ENCODE measurements at places on chromosomes 12 and 14.

DNA sequence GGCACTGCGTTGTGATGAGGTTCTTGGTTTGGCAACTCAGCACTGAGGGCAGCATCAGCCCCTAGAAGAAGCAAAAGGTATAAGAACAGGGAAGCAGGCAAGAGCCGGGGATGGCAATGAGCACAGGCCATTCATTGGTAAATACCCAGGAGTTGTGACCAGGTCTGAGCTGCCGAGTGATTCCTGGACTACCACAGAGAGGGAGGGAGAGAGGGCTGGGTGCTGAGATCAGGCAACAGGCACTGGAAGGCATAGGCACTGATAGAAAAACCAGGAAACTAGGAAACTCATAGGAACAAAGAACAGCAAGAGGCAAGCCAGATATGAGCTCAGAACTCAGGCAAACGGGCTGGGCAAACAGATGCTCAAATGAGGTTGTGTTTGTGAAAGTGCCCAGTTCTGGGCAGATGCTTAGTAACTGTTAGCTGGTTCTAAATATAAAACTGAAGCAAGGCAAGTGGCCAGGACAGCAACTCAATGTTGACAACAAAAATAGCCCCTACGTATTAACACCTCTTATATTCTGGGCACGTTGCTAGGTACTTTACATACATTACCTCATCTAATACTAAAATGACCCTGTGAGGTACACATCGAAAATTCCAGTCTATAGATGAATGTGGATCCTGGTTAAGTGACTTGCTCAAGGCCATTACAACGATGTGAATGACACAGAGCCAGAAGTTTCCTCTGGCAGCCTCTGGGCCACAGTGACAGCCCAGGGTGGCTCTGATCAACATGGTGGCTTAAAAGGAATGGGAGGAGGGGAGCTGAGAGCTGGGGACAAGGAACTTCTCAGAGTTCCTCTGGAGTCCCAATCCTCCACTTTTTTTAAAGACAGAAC lies 121.1 kb downstream of the PRMT8 start:
- DNase-seq: no peak

DNA sequence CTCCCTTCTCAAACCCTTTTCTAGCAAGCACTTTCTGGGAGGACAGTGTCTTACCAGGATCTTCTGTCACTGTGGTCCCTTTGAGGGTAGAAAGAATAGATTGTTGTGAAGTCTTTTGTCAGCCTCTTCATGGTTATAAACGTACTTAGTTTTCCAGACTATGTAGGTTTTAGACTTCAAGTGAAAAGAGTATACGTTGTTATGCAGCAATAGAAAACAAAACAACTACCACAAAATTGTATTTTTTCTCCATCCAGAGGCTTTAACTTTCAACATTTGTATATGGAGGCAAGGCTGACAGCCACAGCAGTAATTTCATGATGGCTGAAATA lies 23.7 kb downstream of the PRKCH start:
- DNase-seq: no peak

GRCh38 chr12:1606021-1606622 lies 11.7 kb upstream of the FBXL14 start:
- peak; percentile 70 for DNase-seq

DNA sequence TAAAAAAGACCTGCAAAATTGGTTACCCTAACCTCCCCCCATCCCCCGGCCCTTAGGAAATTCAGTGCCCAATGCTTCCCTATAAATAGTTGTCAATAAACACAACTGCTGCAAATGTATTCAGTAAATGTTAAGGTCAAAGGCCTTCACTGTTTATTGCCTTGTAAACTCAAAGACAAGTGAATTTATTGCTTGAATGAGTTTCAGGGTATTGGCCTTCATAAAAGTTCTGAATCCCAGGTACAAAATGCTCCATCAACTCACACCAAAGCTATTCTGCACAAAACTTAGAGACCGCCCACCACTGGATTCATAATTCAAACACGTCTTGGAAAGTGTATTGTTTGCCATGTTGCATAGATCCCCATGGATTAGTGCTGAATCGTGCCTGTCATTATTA lies 63.3 kb upstream of the CDKN3 start:
- no peak for DNase-seq

DNA sequence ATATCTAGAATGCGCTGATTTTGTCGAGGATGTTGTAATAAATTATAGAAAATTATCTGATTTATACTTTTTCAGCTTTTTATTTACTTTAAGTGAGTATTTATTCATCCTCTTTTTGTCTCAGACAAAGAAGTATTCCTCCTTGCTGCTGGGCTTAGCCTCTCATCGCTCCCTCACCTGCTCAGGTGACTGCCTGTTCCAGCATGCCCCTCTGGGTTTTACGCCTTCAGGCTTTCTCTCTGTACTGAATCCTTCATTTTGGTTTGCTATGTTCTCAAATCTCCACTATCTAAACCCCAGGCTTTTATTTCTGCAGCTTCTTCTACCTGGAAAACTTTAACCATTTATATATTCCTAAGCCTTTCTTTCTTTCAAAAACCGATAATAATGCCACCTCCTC lies 1650.9 kb upstream of the SEL1L start:
- no peak for DNase-seq

- DNase-seq: no peak
Measured at GRCh38 chr12:111425655-111426054, 19.9 kb downstream of the SH2B3 start.

DNA sequence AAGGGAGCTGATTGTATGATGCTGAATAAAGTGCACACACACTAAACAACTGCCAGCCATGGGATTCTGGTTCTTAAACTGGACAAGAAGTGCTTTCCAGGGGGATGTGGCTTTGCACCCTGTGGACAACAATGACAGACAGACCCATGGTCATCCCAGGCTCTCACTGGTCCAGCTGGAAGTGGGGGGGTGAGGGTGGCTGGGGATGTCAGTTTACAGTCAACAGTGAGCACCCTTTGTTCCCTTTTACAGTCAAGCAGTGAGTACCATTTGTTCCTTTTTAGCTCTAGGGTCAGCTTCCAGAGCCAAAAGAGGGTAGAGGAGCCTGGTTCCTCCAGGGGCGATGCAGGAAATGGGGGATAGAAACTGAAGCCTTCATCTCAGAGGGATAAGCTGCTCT lies 100.7 kb downstream of the SMOC1 start:
- no peak for DNase-seq

- no peak for DNase-seq
Measured at GRCh38 chr12:124340080-124340900, 45.4 kb downstream of the RFLNA start.

GRCh38 chr14:52703225-52703624 lies 3.8 kb upstream of the PSMC6 start:
- DNase-seq: no peak

- peak; percentile 82 for DNase-seq
Measured at GRCh38 chr14:104473244-104473565, 106.4 kb upstream of the C14orf180 start.

- DNase-seq: no peak
Measured at GRCh38 chr12:50933459-50934124, 18.8 kb upstream of the HIGD1C start.

DNA sequence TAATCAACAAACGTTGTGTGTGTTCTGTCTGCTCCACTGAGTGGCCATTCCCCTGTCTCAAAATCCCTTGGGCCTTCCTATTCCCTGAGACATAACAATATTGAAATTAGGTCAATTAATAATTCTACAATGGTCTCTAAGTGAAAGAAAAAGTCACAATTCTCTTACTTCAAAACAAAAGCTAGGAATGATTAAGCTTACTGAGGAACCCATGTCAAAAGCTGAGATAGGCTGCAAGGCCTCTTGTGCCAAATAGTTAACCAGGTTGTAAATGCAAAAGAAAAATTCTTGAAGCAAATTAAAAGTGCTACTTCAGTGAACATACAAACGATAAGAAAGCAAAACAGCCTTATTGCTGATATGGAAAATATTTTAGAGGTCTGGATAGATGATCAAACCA lies 65.0 kb upstream of the AMIGO2 start:
- no peak for DNase-seq

GRCh38 chr12:76030341-76031080 lies 1.1 kb downstream of the PHLDA1 start:
- no peak for DNase-seq

- no peak for DNase-seq
Measured at GRCh38 chr12:49871263-49871561, 28.3 kb upstream of the BCDIN3D start.

DNA sequence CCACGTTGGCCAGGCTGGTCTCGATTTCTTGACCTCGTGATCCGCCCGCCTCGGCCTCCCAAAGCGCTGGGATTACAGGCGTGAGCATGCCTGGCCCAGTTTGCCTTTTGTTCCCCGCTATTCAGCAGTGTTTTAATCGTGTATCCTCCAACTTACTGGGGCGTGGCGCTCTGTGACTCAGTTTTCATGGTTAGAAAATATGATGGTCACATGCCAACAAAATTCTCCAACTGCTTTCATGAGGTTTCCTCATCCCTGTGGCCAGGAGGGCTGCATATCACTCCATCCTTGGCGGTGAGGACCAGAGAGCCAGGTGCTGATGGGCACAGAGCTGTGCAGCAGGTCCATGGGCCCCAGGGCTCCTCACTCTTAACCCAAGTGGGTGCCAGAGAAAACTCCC lies 33.0 kb upstream of the PRMT8 start:
- DNase-seq: peak; percentile 18

DNA sequence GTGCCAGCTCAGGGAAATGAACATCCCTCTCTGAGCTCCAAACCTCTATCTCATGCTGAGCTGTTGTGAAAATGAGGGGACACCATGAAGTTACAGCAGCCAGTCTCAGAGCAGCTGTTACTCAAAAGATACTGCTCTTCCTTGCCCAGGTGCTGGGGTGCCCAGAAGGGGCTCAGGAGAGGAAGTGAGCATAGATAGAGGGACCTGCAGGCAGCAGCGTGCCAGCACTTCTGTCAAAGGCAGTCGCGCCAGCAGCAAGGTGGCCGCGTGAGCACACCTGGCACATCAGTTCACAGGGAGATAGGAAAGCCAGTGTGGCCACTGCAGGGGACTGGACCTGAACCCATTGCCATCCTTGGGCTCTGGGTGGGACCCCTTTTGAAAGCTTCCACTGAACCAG lies 27.8 kb downstream of the C14orf132 start:
- DNase-seq: peak; percentile 22

DNA sequence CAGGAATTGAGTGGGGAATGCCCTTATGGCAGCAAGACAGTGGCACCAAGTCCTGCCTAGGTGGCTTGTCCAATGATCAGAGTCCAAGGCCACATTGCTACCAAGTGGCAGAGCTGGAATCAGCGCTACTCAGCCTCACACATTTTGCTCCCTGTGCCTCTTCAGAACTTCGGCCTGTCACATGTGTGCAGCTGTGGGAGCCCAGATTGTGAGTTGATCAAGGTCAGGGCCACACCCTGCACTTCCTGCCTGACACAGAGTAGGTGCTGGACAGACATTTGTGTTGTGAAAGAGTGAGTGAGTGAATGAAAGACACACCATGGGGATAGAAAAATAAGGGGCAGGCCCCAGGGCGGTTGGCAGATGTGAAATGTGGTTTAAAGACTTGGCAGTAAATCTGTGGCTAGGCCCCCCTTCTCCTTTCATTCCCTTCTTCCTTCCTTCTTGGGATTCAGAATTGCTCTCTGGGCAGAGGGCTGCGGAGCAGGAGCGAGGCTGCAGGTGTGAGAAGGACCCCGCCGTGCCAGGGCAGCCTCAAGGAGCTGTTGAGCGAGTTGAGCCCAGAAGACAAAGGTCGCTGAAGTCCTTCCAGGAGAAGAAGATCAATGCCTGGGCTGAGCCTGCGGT lies 83.5 kb downstream of the SLC25A47 start:
- no peak for DNase-seq

GRCh38 chr14:60790850-60791249 lies 56.3 kb downstream of the MNAT1 start:
- DNase-seq: no peak
